Tibial nerve (tissue), 4 donors: ENCODE measurements at places on chromosomes 3 and 15. TPM values are rescaled to one million over a fixed set of nuclear protein-coding genes. Genes with fewer than 3 reads are reported as not detected.

GOLGA6L24 gene
- not detected for total RNA-seq

GRCh38 chr15:92097474-92098178 lies 244.1 kb downstream of the SLCO3A1 start:
- peak; percentile 46 for DNase-seq

TAMM41 gene
- 27.3 TPM for total RNA-seq

DNA sequence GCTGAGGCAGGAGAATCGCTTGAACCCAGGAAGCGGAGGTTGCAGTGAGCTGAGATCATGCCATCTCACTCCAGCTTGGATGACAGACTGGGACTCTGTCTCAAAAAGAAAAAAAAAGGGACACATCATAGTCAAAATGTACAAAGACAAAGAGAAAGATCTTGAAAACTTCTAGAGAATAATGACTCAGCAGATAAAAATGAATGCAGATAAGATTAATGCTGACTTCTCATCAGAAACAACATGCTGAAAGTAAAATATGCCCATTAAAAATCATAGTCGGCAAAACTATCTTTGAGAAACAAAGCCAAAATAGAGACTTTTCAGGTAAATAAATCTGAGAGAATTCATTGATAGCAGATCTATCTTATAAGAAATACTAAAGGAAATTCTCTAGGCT lies 271.1 kb upstream of the GPR149 start:
- no peak for DNase-seq

GRCh38 chr3:63528325-63529000 lies 124.0 kb upstream of the SNTN start:
- no peak for DNase-seq

SMARCC1 gene
- 35.7 TPM for total RNA-seq
